ENCODE measurements at places on chromosomes 7 and 10. TPM values are rescaled to one million over a fixed set of nuclear protein-coding genes. Genes with fewer than 3 reads are reported as not detected.

Gene HOXA10
- total RNA-seq: not detected

Gene GNGT1
- not detected for total RNA-seq

Gene COL26A1
- total RNA-seq: not detected

Gene NUTM2A
- 0.88 TPM for total RNA-seq

Gene SOSTDC1
- total RNA-seq: not detected

Gene FLNC
- not detected for total RNA-seq

Gene MMD2
- total RNA-seq: not detected

Gene ACSM6
- not detected for total RNA-seq

Gene PON3
- total RNA-seq: not detected

Gene PDE1C
- total RNA-seq: not detected

Gene PAX4
- total RNA-seq: not detected

Gene MYO1G
- 44.5 TPM for total RNA-seq

DNA sequence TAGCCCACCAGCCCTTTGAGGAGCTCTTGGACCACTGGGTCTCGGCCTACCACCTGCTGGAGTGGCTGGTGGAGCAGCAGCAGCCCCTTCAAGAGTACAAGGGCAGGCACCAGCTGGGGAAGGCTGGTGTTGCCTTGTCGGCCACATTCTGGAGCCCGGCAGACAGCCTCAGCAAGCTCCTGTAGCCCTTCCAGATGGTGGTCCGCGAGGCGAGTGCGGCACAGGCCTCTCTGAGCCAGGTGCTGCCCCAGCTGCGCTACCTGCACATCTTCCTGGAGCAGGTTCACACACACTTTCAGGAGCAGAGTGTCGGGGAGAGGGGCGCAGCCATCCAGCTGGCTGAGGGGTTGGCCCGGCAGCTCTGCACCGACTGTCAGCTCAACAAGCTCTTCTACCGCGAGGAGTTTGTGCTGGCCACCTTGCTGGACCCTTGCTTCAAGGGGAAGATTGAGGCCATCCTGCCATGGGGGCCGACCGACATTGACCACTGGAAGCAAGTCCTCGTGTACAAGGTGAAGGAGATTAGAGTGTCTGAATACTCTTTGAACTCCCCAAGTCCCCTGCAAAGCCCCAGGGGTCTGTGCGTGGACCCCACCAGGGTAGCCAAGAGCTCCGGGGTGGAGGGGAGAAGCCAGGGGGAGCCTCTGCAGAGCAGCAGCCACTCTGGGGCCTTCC is 7.0 kb upstream of the ACTR3C start:
- DNase-seq: no peak

DNA sequence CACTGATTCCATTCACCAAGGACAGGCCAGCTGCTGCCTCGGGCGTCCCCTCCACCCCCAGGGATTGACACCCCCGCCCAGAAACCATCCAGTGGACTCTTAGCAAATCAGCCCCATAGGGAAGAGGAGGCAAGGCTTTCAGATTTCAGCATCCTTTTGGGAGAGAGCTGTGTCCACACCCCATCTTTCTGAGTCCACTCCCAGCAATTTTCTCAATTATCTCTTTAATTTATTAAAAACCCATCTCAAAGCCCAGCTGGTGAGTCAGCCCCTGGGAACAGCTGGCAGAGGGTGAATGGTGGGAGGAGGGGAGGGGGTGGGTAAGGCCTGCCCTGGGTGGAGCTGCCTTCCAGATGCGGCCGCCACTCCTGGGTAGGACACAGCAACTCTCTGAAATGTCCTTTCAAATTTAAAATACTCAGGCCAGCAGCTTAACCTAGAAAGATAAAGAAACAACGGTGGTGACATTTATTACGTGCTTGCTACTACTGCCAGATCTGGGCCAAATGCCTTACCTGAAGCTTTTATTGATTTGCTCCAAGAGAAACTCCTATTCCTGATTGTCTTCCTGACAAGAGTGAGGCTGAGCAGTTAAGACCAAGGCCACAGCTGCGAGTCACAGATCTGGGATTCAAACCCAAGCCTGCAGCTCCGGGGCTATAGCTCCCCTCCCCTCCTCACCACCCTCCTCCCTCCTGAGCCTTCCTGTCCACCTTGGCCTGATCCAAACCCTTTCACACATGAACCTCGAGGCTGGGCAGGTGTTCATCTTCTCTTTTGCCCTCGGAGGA is 120.4 kb downstream of the RGS10 start:
- no peak for DNase-seq

DNA sequence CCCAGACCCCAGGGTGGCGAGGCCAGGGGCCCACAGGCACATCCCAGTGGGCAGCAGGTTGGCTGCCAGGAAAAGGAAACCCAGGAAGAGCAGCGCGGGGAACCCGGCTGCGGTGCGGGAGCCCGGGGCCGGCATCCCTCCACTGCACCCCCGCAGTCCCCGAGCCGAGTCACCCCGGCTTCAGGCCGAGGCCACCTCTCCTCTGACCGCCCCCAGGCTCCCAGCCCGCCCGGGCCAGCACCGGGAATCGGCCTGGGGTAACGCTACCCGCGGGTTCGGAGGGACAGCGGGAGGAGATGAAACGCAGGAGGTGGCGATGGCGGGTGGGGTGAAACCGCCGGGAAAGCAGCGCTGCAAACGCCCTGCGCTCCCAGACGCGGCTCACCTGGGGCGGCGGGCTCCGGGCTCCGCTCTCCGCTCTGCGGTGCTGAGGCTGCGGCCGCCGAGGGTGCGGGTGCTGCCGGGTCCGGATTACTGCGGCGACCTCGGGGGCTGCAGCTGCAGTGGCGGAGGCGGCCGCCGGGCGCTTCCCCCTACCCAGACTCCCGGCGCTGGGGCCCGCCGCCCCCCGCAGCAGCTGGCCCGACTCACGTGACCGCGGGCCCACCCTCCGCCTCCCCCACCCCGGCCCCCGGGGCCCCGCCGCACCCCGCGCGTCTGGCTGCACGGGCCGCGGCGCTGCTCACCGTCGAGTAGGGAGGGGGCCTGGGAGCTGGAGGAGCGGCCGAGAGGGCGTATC is at the start of gene SCRN1:
SCRN1 (minus strand) TSS at position 545 of the 739 bp plus-strand sequence. CDS start 20,734 bp downstream, outside the sequence.
- peak; percentile 54 for DNase-seq

DNA sequence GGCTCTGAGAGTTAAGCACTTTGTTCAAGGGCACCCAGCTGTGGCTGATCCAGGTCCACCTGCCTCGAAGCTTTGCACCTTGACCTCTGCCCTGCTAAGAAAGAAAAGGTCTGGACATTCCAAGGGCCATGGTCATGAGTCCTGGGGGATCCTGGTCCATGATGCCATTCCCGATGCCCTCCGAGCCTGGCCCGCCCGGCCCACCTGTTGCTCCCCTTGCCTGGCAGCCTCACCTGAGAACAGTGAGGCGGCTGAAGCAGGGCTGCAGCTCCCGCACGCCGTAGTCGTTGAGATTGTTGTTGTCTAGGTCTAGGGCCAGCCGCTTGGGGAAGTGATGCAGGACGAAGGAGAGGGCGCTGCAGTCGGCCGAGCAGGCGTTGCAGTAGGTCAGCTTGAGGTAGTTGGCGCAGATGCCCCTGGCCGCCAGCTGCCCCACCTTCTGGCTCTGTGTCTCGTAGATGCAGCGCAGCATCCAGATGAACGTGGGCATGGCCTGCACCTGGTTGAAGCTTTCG is 27.5 kb downstream of the NOD1 start:
- no peak for DNase-seq

DNA sequence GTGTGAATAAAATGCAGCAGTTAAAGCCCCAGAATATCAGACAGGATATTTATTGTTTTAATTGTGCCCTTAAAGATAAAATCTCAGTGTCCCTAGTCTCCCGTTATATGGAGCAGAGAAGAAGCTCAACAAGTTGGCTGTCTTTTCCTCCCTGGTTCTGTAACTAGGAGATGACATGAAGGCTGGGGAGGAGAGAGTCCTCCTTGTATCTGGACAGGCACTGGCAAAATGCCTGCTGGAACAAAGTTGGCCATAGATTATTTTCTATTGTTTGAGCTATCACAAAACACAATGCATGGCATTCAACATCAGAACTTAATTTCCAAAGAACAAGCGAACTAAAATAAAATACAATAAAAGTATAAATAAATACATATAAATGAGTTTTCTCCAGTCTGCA is 694.9 kb upstream of the KCND2 start:
- no peak for DNase-seq

DNA sequence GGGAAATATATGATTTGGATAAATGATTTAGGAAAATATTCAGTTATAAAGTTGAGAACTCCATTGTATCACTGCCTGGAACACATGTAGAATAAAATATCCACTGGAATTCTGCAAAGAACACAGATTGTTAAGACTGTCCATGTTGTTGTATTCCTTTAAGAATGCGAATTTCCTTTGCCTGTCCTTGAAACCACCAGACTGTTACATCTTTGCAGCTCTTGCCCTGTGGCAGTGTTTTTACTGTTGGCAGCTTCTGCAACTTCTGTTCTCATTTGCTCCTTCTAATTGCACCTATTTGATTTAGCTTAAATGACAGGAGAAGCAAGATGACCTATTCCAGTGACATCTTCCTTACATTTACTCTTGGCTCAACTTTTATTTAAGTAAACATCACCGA is 39.7 kb downstream of the MALSU1 start:
- DNase-seq: no peak

GRCh38 chr10:77629775-77630506 is 7.7 kb downstream of the KCNMA1 start:
- DNase-seq: no peak

GRCh38 chr10:24483701-24484100 is 240.0 kb downstream of the ARHGAP21 start:
- DNase-seq: no peak

DNA sequence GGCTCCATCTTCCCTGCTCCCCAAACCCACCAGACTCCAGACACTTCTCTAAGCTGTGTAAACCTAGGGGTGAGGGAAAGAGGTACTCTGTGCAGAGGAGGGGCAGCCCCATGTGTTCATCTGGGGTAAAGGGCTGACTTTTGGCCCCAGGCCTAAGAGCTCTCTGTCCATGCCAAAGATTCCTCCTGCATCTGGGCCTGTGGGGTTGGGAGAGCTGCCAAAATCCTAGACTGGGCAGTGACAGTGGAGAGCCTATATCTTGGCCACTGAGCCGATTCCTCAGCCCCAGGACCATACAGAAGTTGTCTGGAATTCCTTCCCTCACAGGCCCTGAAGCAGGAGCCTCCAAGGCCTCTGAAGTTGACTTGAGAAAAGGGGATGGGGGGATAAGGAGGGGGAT is 25.3 kb upstream of the LEP start:
- DNase-seq: no peak

DNA sequence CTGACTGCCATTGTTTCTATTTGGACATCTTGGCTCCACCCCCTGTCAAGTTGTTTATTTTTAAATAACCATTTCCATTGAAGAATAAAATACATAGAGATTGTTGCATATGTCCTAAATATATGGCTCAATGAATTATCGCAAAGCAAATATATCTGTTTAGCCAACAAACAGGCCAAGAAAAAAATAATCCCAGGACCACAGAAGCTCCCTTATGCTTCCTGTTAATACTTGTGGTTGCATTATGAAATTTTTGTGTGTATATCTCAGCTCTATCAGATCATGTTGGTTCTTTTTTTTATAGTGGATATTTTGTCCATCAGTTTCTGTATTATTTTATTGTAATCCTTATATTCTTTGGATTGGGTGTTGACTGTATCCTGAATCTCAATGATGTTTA is 53.4 kb upstream of the CYP2C8 start:
- DNase-seq: no peak

DNA sequence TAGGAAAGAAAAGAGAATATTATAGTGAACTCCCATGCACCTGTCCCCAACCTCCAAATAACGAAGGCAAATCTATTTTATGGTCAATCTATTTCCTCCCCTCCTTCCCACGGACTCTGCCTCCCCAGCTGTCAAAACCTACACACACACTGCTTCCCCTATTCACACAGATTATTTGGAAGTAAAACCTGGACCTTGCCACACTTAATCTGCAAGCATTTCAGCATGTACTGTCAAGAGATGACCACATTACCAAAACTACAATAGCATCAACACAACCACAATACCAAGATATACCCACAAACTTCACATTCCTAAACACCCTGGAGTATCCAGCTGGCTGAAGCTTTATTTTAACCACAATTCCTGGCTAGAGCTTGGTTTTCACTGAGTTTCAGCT is 27.8 kb upstream of the KCNK18 start:
- DNase-seq: no peak

- DNase-seq: no peak
Observed at GRCh38 chr7:40477094-40477493, 342.3 kb downstream of the SUGCT start.

DNA sequence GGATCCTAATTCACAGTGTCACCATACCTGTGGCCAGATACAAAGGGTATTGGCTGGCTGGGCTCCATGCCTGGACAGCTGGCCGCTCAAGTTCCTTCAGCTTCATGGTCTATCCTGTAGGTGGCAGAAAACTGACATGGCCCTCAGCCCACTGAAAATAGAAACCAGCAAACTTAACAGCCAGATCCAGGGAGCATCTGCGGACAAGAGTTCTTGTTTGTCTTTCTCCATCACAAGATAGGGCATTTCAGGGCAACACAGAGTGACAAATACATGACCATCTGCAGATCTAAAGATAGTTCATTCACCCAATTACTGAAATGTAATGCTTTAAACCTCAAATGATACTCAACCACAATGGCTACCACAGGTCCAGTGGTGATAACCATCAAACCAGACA is 2.8 kb downstream of the SEC31B start:
- DNase-seq: no peak

GRCh38 chr7:118368958-118369357 is 144.5 kb downstream of the ANKRD7 start:
- no peak for DNase-seq

Data from naive thymus-derived CD8-positive, alpha-beta T cell (primary cell).